ENCODE measurements at places on chromosomes 12 and 14. TPM values are rescaled to one million over a fixed set of nuclear protein-coding genes. Genes with fewer than 3 reads are reported as not detected.

The RNASE4 gene
- 45.6 TPM for total RNA-seq

The SCNN1A gene
- total RNA-seq = 16.4 TPM

The CLEC6A gene
- not detected for total RNA-seq

The MMP19 gene
- total RNA-seq = 72.9 TPM

DNA sequence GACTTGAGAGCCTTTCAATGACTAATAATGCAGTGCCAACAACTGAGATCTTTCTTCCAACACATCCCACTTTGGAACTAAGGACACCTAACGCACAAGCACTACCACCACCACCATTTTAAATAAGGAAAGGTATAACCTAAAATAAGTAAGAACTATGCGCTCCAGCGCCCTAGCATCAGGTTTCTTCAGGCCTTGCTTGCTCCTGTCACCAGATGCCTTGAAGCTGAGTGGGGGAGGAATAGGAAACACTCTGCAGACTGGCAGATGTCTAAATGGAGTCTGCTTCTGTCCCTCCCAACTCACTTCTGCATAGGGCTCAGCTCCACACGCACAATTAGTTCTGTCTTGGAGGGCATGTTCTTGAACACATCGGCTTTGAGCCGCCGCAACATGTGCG lies 15.1 kb downstream of the CHD4 start:
- DNase-seq = no peak

GRCh38 chr12:122921917-122922316 lies 26.0 kb upstream of the VPS37B start:
- no peak for DNase-seq

DNA sequence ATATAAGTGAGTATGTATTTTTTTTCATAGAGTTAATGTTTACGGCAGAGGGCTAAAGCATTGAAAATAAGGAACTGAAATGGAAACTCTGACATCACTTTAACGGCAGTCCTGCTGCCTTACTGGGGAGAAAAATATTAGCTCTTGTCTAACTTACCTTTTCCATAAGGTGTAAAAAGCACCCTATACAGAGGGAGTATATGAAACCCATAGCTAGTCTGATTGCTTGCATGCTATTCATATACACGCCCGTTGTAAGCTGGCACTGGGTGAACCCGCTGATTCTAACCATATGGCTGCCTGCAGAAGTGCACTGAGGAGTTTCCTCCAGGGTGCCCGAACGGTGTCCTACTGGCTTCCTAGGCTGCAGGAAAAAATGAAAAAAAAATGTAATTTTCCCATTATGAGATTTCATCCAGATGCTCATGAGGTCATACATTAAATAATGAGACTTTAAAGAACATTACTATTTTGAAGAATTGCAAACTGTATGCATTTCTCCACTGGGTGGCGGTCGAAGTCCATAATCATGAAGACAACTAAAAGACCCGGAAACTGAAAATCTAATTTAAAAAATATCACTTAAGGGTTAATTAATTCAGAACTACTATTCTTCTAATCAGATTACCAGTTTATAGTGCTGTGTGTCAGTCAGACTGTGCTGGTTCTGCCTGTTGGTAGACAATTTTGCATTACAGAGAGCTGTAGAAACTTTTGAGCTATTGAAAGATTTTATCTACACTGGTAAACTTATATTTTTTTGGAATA lies 144.7 kb downstream of the ALX1 start:
- DNase-seq = no peak

GRCh38 chr14:85516239-85517113 lies 13.5 kb upstream of the FLRT2 start:
- DNase-seq = no peak

DNA sequence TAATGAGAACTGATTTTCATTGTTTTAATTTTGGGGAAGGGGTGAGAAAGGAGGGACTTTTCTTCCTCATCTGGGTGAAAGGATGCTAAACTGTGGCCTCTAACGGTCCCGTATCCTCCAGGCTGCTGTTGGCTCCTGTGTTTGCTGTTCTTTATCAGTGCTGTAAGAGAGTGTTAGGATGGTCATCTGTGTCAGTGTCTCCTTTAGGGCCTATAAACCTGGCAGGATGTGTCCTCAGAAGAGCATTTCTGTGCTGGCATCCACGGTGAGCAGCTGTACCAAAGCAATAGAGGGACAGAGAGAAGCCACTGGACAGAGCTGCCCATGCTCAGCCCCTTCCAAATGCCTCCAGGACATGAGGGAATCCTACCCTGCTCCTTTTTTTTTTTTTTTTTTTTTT lies 253.1 kb downstream of the ZFP36L1 start:
- no peak for DNase-seq

DNA sequence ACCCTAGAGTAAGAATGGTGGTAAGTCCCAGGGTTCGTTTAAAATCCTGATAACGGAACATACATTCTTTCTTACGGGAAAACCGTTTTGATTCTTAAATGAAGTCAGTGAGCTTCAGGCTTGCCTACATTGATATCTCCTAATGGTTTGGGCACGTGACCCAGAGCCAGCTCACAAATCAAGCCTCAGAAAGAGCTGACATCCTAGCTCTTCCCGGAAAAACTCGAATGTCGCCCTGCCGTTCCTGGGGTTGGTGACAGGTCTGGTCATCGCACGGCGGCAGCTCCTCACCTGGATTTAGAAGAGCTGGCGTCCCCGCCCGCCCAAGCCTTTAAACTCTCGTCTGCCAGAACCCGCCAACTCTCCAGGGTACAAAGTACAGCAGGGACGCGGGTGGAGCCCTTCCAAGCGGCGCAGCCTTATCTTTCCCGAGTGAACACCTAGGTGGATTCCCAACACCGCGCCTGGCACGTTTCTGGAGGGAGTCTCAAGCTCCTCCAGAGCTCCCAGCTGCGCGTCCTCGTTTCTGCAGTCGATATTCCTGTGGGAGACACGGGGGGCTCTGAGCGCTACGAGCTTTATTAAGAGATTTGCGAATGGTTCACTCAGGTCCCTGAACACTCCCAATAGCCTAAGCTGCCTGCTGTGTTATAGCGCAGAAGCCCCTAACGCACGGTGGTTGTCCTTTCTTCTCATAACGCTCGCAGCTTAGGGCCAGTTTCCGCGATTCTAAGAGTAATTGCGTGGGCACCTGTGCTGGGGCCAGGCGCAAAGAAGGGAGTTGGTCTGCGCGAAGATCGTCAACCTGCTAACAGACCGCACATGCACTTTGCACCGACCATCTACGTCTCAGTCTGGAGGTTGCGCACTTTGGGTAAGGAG lies at the start of gene SSTR1:
SSTR1 (plus strand) TSS at position 169 of the 882 bp plus-strand sequence. CDS start 1,486 bp downstream, outside the sequence.
- no peak for DNase-seq

GRCh38 chr12:92561543-92561899 lies 141.3 kb upstream of the PLEKHG7 start:
- peak; percentile 16 for DNase-seq

DNA sequence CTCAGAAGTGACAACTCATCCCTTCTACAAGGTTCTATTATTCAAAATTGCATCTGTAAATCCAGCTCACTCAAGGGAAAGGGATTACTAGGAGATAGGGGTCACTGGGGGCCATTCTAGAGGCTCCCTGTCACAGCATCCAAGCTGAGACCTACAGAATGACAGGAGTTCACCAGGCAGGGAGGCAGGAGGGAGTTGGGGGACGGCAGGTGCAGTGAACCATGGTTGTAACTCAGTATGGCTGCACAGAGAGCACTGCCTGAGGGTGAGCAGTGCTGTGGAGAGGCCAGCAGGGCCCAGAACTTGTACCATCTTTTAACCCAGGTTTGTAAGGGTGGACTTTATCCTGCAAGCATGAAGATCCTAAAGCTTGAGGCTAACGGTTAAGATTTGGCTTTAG lies 37.9 kb upstream of the SINHCAF start:
- DNase-seq = no peak

Measured in thoracic aorta (tissue), 2 donors.